ENCODE measurements at places on chromosomes 4 and X. TPM values are rescaled to one million over a fixed set of nuclear protein-coding genes. Genes with fewer than 3 reads are reported as not detected.

- H3K27ac ChIP-seq = no peak overlapping the region
- DNase-seq = no peak
- no peaks in the 10 kb centered on the region for H3K36me3 ChIP-seq
- H3K27me3 ChIP-seq = no peaks in the 10 kb centered on the region
Observed at GRCh38 chr4:123390846-123391456, 5.6 kb upstream of the SPRY1 start.

- H3K36me3 ChIP-seq = no peaks in the 10 kb centered on the region
- DNase-seq = no peak
- no peaks in the 10 kb centered on the region for H3K4me1 ChIP-seq
- no peak overlapping the region for H3K4me3 ChIP-seq
Observed at GRCh38 chr4:74327762-74328161, 19.5 kb downstream of the EPGN start.

GPR82 gene
- total RNA-seq = 0.15 TPM

DNA sequence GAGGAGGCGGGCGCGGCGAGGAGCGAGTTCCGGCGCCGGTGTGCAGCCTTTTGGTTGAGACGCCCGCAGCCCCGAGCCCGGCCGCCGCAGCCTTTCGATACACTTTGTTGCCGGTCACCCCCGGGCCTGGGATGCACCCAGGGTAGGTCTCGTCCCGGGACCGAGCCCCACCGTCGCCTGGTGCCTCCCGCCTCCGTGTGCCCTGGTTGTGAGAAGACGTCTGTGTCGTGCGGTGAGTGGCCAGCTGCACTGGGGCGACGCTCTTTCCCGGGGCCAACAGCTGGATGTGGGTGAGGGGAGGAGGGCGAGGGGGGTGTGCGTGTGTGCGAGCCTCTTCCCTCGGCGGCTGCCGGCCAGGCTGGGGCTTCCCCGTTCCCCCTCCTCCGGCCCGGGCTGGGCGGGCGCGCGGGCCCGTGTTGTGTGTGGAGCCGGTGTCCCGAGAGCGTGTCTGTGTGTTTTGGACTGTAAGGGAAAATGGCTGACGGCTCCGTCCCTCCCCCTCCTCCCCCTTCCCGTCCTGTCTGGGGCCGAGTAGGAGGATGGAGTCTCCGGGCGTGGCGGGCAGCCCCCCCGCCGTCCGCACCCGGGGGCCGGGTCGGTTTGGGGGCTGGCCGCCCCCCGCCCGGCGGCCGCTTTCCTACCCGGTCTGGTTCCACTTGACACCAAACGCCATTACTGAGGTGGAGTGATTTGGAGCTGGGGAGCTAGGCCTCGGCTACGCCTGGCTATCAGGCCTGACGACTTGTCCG lies 807 bp downstream of the USP9X start:
- H3K36me3 ChIP-seq = no peaks in the 10 kb centered on the region
- peak; percentile 75 for DNase-seq
- H3K4me1 ChIP-seq = peaks cover 31% of the 10 kb centered on the region
- peak overlapping the region; percentile 96 for H3K4me3 ChIP-seq
- H3K27me3 ChIP-seq = no peaks in the 10 kb centered on the region
- peak overlapping the region; percentile 100 for H3K27ac ChIP-seq

- no peak overlapping the region for H3K27ac ChIP-seq
- peak; percentile 56 for DNase-seq
- peaks cover 28% of the 10 kb centered on the region for H3K4me1 ChIP-seq
Observed at GRCh38 chr4:2364654-2365053, 53.8 kb downstream of the ZFYVE28 start.

NXF2 gene
- total RNA-seq = not detected

HNRNPH2 gene
- 43.7 TPM for total RNA-seq

GRCh38 chr4:108141213-108141950 lies 27.4 kb downstream of the LEF1 start:
- DNase-seq = no peak
- H3K27me3 ChIP-seq = no peaks in the 10 kb centered on the region
- H3K36me3 ChIP-seq = no peaks in the 10 kb centered on the region
- no peaks in the 10 kb centered on the region for H3K4me1 ChIP-seq

GRCh38 chrX:42680666-42681065 lies 97.3 kb downstream of the PPP1R2C start:
- no peaks in the 10 kb centered on the region for H3K4me1 ChIP-seq
- H3K27me3 ChIP-seq = peaks cover 8% of the 10 kb centered on the region
- no peaks in the 10 kb centered on the region for H3K36me3 ChIP-seq

INPP4B gene
- total RNA-seq = 10.2 TPM

DNA sequence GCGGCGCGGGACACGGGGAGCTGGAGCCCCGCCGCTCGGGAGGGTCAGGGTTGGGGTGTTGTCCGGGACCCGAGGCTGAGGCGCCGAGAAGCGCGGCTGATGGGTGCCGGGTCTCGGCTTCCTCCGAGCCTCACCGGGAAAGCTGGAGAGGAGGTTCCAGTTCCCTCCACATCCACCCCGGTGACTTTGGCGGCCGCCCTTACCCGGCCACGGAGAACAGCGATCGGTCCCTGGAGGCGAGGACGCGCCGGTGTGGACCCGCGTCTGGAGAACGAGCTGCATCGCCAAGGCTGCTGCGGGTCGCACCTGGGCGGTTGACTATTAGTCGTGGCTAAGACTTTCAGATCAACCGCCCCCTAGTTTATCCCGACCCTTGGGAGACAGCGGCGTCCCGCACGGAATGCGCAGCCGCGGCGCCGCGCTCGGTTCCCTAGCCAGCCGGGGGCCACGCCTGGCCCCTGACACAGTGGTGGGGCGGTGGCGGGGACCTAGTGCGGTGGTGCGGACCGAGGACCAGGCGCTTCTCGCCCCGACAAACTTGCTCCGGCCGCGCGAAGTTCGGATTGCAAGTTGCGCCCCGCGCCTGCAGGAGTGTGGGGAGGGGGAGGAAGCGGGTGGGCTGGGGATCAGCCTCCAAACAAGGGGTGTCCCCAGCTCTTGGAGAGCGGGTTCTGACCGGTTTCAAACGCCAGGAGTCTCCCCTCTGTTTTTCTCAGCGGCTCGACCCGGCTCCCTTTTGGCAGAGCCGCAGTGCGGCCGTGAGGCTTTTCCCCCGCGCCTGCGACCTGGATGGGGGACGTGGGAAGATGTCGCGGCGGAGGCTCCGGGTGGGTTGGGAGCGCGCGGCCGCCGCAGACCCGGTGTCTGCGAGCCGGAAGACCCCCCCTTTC lies 568 bp downstream of the FHDC1 start:
- DNase-seq = peak; percentile 18
- no peaks in the 10 kb centered on the region for H3K36me3 ChIP-seq
- peak overlapping the region; percentile 78 for H3K4me3 ChIP-seq
- peaks cover 9% of the 10 kb centered on the region for H3K4me1 ChIP-seq
- peaks cover 76% of the 10 kb centered on the region for H3K27me3 ChIP-seq
- no peak overlapping the region for H3K27ac ChIP-seq

All from psoas muscle (tissue), 8 donors.